ENCODE measurements at places on chromosomes 5 and 9.

DNA sequence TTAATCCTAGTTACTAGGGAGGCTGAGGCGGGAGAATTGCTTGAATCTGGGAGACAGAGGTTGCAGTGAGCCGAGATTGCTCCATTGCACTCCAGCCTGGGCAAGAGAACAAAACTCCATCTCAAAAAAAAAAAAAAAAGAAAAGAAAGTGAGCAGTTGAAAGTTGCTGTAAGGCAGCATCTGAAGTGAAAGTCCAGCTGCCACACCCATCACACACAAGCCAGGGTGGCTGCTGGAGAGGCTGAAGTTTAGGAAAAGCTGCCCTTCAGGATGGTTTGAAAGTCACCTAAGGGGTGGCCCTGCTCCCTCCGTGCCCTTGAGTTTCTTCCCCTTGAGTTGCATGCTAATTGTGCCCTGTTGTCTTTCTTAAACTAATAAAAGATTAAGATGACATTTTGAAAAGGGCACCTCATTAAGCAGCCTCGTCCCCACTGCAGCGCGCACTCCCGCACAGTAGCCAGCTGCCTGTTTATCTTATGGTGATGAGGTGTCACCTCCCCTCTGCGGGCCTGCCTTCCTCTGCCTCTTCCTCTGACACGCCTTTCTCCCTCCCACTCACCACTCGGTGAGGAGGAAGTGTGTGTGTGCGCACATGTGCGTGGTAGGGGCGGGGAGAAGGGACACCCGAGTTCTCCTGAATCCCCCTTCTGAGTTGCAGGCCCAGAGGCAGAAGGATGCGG lies 104.2 kb upstream of the PANK3 start:
- DNase-seq, result no peak

GRCh38 chr9:121107029-121107428 lies 32.3 kb downstream of the CNTRL start:
- no peak for DNase-seq

GRCh38 chr5:58759745-58760144 lies 176.9 kb downstream of the RAB3C start:
- no peak for DNase-seq

DNA sequence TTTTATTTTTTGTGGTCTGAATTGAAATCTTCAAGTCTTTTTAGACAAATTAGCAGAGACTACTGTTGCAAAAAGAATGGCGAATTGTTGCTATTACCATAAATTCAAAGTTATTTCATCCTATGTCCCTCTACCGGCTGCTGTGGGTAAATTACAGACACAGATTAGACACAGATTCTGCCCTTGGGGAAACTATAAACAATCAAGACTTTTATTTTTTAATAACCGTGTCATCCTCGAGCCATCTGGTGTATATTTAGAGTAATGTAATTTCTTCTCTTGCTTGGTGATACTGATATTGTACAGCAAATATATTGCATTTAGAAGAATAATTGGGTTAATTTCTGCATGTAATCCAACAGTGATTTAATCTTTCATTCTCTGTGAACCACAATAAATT lies 228.0 kb upstream of the ADAMTSL1 start:
- no peak for DNase-seq

- no peak for DNase-seq
Observed at GRCh38 chr9:115333277-115334070, 215.5 kb upstream of the TNC start.

- no peak for DNase-seq
Observed at GRCh38 chr5:91367344-91367743, 15.8 kb downstream of the ARRDC3 start.

DNA sequence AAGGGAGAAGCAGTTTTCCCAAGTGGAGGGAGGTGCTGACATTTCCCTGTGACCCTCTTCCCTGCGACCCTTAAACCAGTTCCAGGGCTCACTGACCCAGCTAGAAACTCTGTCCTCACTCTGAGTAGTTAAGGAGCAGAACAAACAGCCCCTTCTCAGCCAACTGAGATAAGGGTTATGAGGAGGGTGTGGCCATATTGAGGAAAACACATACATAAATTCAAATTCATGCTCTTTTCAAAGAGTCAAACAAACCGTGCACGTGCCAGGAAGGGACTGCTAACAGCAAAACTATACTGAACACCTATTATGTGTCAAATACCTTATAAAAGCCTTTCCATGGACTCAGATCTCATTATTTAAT lies 4.9 kb upstream of the AKNA start:
- DNase-seq, result no peak

- no peak for DNase-seq
Observed at GRCh38 chr5:77231471-77232138, 21.1 kb downstream of the PDE8B start.

DNA sequence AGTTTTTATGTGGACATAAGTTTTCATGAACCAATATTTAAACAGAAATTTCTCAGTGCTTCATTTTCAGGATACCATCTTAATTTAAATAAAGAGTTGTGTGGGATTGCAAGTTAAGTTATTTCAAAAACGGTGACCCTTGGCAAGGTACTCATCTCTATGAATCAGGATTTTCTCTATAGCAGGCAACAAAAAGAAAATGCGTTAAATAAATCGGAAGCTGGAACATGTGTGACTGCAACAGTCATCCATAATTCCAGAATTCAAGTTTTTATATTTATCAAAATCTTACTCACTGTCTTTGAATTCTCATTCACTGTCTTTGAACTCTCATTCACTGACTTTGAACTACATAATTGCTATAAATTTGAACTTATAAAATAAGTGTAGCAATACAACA lies 5.8 kb upstream of the RECK start:
- no peak for DNase-seq

DNA sequence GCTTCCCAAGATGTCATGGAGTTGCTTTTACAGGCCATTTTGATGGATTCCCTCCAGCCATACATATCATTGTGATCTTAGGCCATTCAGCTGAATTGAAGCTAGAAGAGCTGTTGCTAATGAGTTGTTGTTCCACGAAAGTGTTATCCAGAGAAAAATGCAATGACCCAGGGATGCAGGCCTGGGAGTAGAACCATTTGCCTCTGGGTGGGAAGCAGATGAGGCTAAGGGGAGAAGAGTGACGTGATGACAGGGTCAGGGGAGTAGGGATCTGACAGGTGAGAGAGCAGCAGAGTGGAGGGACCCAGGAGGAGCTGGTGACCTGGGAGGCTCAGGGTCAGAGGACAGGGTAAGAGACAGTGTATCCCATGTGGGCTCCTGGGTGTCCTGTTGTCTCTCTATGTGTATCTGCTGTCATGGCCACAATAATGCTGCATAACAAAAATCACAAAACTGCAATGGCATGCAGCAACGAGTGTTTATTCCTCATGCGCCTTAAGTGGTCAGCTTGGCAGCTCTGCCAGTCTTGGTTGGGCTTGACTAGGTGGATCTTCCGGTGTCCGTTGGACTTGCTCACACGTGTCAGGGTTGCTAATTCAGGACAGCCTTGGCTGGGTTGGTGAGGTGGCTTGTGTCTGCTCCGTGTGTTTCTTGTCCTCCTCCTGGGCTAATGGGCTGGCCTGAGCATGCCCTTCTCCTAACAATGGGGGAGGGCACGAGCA lies 90.6 kb downstream of the LIFR start:
- no peak for DNase-seq

DNA sequence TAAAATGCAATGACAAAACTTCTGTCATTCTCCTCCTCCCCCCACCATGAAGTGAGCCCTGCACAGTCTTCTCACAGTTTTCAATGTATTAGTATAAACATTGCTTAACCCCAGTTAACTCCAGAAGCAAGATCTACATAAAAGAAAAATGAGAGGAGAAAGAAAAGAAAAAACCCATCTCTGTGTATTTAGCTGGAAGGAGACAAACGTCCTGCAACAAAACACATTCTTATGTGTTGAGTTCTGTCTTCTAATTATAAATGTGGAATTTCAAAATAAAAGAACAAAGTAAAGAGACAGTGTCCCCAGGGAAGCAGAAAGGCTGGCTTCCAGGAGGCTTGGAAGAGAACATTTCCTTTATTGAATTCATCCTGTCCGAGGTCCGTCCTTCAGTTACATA lies 491.9 kb upstream of the TUSC1 start:
- no peak for DNase-seq

- no peak for DNase-seq
Observed at GRCh38 chr5:78783434-78784130, 135.0 kb upstream of the LHFPL2 start.

GRCh38 chr9:73121375-73121935 lies 30.2 kb upstream of the ANXA1 start:
- DNase-seq, result no peak

- DNase-seq, result no peak
Observed at GRCh38 chr5:142141463-142141862, 32.9 kb downstream of the NDFIP1 start.

GRCh38 chr9:118100529-118101419 lies 396.6 kb downstream of the TLR4 start:
- DNase-seq, result no peak

GRCh38 chr5:76927961-76928360 lies 24.9 kb upstream of the CRHBP start:
- no peak for DNase-seq

- no peak for DNase-seq
Observed at GRCh38 chr5:55989860-55990259, 4.9 kb downstream of the IL6ST start.

GRCh38 chr9:5848372-5848882 lies 15.5 kb upstream of the ERMP1 start:
- DNase-seq, result no peak

GRCh38 chr9:132241840-132242620 lies 80.2 kb downstream of the NTNG2 start:
- DNase-seq, result no peak

DNA sequence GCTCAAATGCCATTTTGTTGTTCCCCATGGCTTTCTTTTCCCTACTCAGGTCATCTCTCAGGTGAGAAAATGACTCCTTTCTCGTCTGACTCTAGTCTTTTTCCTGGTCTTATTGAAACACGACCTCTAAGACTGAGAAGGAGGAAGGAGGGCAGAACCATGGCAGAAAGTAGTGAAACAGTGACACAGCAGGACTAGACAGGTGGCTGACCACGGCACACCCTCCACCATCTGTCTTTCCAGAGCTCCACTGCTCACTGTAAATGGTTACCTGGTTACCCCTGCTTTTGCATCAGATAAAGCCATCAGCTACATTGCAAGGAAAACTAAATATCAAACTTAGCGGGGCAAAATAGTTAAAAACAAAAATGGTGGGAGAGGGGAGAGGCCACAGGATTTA lies 30.9 kb downstream of the NR4A3 start:
- DNase-seq, result no peak

DNA sequence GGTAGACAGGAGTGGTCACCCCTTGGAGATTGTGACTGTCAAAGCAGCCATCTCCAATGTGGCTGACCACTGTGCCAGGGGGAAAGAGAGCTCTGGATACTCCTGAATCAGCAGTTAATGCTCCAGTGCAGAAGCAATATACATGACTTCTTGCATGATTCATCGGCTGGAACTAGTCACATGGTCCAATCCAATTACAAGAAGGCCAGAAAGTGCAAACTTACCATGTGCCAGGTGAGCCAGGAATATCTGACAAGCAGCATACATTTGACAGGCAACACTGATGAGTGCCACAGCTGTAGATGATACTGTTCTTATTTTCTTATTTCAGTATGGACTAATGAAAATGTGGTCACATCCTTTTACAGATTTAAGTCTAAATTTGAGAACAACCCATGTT lies 440.0 kb upstream of the MPDZ start:
- no peak for DNase-seq

GRCh38 chr5:137710086-137710485 lies 25.8 kb downstream of the KLHL3 start:
- no peak for DNase-seq

DNA sequence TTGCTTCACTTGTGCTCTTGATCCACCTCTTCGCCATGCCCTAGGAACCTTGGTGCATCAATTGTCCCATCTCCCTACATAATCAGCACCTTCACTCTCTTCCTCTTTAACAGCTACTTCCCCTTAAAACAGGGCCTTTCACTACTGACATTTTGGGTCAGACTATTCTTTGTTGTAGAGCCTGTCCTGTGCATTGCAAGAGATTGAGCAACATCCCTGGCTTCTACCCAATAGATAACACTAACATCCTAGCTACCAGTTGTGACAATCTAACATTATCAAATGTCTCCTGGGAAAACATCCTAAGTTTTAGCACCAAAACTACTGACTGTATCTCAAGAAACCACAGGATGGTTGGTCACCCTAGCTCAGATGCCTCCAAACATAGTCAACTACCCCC lies 854.3 kb upstream of the DMAC1 start:
- no peak for DNase-seq

DNA sequence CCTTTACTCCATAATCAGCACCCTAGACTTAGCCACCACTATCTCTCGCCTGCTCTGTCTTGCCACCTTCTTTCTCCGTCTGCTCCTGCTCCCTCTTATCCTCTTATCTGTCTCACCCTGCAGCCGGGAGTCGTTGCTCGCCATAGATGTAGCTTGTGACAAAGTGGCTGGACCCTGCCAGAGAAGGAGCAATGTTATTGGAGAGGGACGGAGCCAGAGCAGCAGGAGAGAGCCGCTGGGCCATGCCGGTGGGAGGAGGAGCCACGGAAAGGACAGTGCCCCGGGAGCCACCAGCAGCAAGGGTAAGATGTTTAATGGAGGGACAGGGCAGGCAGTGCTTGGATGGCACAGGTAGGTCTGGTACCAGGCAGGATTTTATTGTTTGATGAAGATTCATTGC lies 137.3 kb downstream of the SEC61B start:
- DNase-seq, result no peak

DNA sequence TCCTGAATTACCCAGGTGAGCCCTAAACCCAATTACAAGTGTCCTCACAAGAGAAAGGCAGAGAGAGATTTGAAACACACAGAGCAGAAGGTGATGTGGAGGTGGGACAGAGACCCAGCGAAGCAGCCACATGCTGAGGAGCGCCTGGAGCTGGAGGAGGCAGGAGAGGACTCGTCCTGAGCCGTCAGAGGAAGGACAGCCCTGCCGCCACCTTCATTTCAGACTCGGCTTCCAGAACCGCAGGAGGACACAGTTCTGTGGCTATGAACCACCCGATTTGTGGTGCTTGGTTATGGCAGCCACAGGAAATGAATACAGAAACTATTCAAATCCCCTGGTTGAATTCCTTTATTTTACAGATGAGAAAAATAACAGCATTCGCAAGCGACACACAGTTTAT lies 16.4 kb upstream of the FBP1 start:
- DNase-seq, result no peak

DNA sequence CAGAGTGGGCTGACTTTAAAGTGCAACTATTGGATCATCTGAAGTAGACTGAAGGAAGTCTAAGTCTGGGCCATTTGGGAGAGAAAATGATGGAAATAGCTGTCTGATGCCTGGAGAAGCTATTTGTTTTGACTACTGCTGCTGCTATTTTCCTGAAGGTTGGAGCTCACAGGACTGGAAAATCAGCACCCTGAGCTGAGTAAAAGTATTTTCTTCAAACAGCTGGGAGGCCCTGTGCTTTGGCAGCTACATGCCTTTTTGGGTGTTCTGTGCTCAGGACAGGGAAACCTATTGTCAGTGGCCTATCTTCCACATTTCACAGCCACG lies 302.6 kb downstream of the ENC1 start:
- no peak for DNase-seq

GRCh38 chr5:151248651-151249050 lies 4.3 kb upstream of the GM2A start:
- no peak for DNase-seq
